ENCODE measurements at places on chromosomes 1 and 21. TPM values are rescaled to one million over a fixed set of nuclear protein-coding genes. Genes with fewer than 3 reads are reported as not detected.

DNA sequence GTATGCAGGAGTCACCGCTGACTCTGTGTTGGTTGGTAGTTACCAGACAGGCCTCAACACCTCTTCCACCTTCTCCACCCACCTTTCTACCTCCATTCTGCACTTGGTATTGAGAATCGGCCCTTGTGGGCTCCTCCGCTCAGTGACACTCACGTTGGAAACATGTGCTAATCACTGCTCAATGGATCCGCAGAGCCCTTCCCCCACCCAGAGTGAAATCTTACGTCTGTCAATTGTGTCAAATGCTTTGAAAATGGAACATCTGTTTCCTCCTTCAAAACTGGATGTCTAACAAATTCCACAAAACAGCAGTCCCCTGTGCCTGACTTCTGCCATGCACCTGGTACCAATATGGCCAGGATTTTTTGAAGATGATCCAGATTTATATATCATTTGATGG lies 65.5 kb upstream of the NRIP1 start:
- no peak for DNase-seq

GRCh38 chr1:183653462-183653794 lies 312 bp upstream of the APOBEC4 start:
- DNase-seq = no peak

GRCh38 chr1:22320587-22321344 lies 130.9 kb upstream of the ZBTB40 start:
- DNase-seq = no peak

DNA sequence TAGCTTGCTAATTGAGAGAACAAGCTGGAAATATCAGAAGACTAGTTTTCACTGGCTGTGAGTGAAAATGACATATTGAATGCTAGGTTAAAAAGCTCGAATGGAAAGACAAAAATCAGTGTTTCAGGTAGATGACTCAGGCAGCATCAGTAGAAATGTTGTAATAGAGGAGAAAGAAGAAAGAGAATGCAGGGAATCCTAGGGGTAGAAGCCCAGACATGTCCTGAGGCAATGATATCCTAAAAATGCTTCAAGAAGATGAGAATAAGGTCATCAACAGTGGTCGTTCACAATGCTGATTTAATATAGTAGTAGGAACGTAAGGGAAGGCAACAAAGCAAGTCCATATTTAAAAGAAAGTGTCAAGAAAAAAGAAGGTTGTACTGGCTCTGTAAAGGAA lies 96.7 kb upstream of the HP1BP3 start:
- DNase-seq = no peak

GRCh38 chr1:35808450-35809113 lies 766 bp downstream of the AGO4 start:
- DNase-seq = peak; percentile 53

Gene VHLL
- total RNA-seq = not detected

- no peak for DNase-seq
These were observed 26.4 kb upstream of the EEIG2 start for GRCh38 chr1:108533351-108534083.

GRCh38 chr1:22001409-22001808 lies at the start of gene CELA3A:
TSS of gene CELA3A (plus strand) at chr1:22001657. CDS start at chr1:22001675, 18 bp downstream.
- no peak for DNase-seq

Gene RPE65
- not detected for total RNA-seq

Gene ACADM
- total RNA-seq = 57.8 TPM

Gene NOL9
- total RNA-seq = 30.6 TPM

Gene ATAD3A
- total RNA-seq = 29.3 TPM

Gene CRYAA
- not detected for total RNA-seq

GRCh38 chr1:150477733-150478132 lies 9.5 kb upstream of the TARS2 start:
- peak; percentile 19 for DNase-seq

DNA sequence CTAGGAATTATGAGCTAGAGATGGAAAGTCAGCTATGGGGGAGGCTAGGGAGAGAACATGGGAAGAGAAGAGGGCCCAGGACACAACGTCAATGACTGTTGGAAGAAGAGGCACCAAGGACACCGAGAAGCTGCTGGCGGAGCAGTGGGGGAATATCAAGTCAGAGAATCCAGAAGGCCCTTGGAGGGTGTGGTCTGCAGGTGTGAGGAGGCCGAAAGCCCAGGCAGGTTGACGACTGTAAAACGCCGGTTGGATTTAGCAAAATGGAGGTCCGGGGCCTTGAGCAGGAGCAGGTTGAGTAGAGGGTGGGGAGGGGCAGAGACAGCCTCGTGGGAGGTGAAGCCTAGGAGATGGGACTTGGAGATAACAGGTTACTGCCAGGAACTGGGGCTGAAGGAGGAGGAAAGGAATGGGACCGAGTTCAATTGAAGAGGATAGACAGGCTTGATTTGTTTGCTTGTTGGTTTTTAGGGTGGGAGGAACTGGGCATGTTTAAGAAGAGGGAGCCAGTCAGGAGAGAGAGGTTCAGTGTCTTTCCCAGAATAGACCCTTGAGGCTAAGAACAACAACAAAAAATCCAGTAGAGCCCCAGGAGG lies 35.1 kb downstream of the EDN2 start:
- DNase-seq = no peak

DNA sequence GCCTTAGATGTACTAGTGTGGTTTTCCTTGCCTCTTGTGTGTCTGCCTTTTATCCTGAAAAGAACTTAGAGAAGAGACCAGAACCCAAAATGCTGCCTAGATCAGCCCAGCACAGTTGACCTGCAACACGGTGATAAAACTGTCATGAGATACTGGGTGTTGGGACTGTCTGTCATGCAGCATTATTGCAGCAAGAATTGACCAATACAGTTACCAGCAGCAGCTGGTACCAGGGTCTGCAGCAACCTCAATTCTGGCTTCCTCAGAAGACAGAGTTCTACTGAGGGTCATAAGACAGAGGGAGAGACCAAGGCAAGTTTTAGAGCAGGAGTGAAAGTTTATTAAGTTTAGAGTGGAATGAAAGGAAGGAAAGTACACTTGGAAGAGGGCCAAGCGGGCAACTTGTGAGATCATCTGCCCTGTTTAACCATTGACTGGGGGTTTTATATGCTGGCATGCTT lies 182.0 kb downstream of the DYRK1A start:
- peak; percentile 8 for DNase-seq

DNA sequence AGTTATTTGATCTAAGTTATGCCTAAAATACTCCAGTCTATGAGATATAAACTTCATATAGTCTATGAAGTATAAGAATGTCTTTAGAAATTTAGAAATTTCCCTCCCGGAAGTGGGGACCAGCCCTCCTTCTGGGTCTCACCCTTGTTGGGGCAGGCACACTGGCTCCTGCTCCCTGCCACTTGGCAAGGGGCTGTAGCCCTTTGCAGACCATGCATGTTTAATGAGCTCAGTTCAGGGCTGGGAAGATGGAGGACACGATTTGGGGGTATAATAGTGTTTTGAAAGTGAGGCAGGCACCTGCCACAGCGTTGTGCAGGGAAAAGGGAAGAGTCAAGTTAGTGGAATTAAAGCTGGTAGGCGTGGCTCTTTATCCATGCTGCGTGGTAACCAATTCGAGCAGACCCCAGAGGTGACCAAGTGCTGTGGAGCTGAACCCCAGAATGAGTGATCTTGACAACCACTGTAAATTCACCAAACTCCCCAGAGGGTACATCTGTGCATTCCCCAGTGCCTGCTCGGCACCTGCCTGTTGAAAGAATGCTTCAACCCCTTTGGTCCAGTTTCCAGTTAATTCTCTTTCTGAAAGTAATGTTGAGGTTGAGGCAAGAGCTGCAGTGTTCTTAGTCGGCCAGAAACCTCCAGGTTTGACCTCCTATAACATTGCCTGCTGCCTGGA lies 79.6 kb downstream of the DOP1B start:
- no peak for DNase-seq

DNA sequence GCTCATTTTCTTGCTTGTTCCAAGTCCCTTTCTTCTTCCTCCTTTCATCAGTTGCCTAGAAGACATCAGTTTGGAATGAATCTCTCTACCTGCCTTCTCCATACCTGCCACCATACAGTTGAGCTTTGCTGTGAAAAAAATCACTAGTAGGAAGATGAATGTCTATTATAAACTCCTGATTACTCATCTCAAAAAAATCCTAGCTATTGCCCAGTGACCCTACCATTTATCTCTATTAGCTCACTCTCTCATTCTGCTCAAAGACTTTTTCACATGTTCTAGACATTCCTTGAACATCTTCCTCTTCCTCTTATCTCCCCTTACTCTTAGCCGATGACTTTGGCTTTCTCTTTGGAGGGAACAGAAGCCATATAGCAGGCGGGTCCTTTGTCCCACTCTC lies 49.7 kb upstream of the HMGB4 start:
- DNase-seq = no peak

DNA sequence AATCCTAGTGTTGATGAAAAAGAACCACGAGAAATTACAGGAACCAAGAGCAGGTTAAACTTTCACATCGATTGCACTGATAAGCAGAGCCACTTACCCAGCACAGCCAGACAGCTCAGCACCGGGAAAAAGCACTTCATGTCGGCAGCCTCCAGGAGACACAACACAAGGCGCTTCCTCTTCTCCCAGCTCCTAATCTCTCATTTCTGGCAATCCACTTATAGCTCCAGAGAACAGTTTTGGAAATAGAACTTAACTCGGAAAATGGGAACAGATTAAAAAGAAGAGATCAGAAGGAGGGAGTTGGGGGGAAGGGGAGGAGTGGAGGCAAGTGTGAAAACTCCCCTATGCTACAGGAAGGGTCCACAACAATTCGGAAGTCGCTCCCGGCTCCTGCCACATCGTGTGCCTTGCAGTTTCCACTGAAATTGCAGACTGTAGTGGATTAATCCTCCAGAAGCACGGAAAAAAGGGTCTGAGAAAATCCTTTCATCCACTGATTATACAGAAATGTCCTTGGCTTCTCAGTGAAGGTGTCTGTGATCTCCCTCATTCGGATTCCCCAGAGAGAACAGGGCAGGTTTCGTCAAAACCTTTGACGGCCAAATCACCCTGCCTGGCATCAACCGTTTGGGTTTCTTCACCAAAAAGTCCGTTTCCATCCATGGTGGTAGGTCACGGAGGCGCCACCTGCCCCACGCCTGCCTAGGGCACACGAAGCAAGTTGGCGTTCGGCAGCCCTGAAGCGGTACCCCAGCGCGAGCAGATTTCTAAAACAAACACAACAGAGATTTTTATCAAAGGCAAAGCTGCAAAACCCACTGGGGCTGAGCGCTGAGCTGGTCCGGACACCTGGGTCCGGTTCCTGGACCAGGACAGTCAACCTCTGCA lies 1.1 kb downstream of the IGSF3 start:
- DNase-seq = no peak

DNA sequence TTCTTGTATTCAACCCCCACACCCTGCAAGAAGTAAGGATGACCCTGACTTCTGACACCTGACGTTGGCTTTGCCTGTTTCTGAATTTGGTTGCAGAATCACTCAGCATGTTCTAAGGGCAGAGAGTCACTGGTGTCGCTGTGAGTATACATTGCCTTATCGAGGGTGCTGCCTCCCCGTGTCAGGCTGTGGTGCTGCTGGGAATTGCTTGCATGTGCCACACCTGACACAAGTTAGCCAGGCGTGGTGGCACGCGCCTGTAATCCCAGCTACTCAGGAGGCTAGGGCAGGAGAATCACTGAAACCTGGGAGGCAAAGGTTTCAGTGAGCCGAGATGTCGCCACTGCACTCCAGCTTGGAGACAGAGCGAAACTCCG lies 45.9 kb downstream of the WDR4 start:
- DNase-seq = peak; percentile 55

GRCh38 chr21:17387030-17387617 lies 125.7 kb upstream of the CXADR start:
- peak; percentile 81 for DNase-seq

Gene SERINC2
- 4.8 TPM for total RNA-seq

GRCh38 chr1:211478376-211478775 lies 13.6 kb downstream of the RD3 start:
- DNase-seq = no peak

- peak; percentile 96 for DNase-seq
These were observed 21.3 kb upstream of the A3GALT2 start for GRCh38 chr1:33342041-33342723.

- no peak for DNase-seq
These were observed 16.6 kb downstream of the DIP2A start for GRCh38 chr21:46475296-46475695.

Gene ANGPTL1
- total RNA-seq = not detected

Gene STIL
- 18.1 TPM for total RNA-seq
